ENCODE measurements at places on chromosomes 16 and 17.

- DNase-seq: no peak
These were observed 10.8 kb upstream of the GCSH start for GRCh38 chr16:81106826-81107503.

DNA sequence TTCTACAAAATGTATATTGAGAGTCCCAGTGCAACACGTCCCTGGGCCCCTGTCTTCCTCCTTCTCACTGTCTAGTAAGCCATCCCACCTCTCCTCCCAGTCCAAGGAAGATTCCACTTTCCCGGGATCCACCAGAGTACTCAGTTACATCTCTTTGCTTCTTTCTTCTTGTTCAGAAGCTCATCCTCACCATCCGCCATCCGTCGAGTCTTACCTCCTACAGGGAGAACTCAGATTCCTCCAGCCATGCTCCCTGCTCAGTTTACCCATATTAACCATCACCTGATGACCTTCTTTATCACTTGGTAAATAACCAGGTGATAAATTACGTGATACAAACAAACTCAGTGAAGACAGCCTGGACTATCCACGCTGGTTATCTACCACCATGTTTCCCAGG lies 57.1 kb downstream of the CYTH1 start:
- DNase-seq: no peak

- DNase-seq: no peak
These were observed 18.5 kb upstream of the TMIGD1 start for GRCh38 chr17:30352240-30352814.

DNA sequence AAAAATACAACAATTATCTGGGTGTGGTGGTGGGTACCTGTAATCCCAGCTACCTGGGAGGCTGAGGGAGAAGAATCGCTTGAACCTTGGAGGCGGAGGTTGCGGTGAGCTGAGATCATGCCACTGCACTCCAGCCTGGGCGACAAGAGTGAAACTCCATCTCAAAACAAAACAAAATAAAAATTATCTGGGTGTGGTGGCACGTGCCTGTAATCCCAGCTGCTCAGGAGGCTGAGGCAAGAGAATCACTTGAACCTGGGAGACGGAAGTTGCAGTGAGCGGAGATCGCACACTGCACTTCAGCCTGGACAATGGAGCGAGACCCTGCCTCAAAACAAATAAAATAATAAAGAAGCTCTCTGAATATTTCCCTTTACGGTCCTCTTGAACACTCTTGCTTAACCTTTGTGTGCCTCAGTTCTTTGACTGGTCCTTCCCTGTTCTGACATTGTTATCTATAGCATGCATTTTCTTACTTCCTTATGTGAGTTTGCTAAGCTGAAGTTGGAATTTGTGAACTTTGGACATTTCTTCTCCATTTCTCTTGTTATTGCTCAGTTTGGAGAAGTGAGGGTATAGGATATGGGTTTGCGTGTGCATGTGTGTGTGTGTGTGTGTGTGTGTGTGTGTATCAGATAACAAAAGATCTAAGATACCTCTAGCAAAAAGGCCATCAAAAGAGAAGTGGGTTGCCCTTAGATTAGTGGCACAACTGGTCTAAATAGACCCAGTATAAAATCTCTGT lies 29.7 kb upstream of the WSB1 start:
- no peak for DNase-seq

- DNase-seq: no peak
These were observed 9.7 kb downstream of the CCR7 start for GRCh38 chr17:40555296-40556190.

GRCh38 chr17:60398227-60398959 lies 6.5 kb upstream of the USP32 start:
- DNase-seq: no peak

All from iris pigment epithelial cell (primary cell).